Fibroblast of skin of right biceps (primary cell): ENCODE measurements at places on chromosomes 5 and 9.

- peak; percentile 22 for DNase-seq
Observed at GRCh38 chr5:178284093-178284675, 51.6 kb upstream of the PHYKPL start.

- DNase-seq = no peak
Observed at GRCh38 chr9:108897324-108898096, 35.4 kb downstream of the ACTL7A start.

DNA sequence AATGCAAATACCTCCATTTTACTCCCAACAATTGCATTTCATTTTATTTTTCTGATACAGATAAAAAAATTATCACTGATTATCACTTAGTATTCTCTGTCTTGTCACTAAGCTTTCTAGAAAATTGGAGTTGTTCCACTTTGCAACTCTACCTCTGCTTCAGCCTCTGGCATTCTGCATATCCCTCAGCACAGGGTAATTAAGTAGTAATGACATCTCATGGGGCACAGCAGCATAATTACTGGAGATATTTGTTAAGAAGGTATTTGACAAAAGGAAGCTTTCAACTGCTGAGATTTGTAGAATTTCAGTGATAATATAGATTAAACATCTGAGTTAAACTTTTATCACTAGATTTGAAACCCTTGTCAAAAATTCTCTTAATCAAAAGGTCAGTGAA, 446.2 kb downstream of the HTR1A start:
- no peak for DNase-seq

- DNase-seq = no peak
Observed at GRCh38 chr5:157944077-157944633, 85.2 kb upstream of the CLINT1 start.
